Cerebellar cortex (tissue), 1 donor: ENCODE measurements at places on chromosomes 4 and X.
A peak's percentile ranks its signal among the peaks of the same experiment; 100 is the strongest.

GRCh38 chr4:15906020-15906443 lies 32.5 kb downstream of the FGFBP1 start:
- DNase-seq, result no peak

DNA sequence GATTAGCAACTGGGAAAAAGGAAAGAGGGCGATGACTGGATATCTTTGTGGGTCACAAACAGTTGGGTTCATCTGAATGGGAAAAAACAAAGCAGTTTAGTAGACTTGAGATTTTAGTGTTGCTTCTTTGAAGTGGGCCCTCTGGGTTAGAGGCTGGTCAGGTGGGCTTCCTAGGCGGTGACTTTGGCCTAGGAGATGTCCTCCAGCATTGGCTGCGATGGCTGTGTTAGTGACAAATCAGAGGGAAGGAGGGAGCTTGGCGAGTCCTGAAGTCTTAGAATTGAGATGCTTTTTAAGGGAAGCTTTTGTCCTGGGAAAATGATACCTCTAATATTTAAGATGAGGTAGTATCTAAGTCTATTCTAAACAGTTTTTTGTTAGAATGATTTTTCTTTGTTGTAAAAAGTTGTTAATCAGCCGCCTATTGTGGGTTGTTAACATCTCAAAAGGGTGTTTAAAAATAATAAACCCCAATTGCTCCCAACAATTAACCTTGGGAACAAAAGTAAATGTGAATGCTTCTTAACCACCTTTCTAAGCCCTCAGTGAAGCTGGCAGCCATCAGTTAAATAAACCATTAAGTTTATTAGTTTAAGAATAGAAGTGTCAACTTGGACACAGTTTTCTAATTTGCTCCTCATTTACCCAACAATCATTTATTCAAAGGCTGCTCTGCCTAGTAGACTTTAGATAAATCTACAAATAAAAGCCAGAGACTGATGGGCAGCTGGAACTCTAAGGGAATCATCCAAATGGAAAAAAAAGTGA lies 31.7 kb downstream of the DLG3 start:
- no peak for DNase-seq

DNA sequence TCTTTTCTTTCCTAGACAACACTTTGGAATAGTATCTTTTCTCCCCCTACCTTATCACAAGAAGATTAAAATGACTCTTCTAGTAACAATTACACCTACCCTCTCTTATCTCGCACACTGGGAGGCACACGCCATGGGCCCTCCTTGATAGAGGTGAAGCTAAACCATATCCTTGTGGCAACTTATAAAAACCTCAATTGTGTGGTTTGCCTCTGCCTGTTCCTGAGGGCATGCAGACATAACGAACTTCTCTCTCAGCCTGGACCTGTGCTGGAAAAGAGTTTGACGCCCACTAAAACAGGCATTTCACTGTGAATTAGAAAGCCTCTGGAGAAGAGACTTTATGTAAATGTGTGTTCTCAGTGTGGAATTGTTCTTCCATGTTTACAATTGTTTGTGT lies 141.2 kb downstream of the NDST3 start:
- DNase-seq, result no peak

DNA sequence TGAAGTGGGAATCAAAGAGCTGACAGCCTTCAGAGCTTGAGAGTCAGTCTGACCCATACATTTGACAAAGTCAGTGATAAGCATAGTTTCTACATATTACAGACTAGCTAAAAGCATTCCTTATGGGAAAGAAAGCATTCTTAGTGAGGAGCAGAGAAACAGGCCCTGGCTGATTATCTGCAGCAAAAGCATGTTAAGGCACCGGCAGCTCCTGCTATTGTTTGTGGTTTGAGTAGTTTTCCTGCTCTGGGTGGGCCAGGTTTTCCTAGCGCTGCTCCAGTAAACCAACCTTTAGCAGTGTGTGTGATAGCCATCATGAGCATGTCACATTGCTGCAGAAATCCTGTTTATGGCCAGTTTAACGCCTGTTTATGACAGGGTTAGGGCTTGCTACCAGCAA lies 51.6 kb upstream of the WDR1 start:
- DNase-seq, result no peak

GRCh38 chr4:82515705-82516104 lies 46.1 kb downstream of the TMEM150C start:
- peak; percentile 7 for DNase-seq

DNA sequence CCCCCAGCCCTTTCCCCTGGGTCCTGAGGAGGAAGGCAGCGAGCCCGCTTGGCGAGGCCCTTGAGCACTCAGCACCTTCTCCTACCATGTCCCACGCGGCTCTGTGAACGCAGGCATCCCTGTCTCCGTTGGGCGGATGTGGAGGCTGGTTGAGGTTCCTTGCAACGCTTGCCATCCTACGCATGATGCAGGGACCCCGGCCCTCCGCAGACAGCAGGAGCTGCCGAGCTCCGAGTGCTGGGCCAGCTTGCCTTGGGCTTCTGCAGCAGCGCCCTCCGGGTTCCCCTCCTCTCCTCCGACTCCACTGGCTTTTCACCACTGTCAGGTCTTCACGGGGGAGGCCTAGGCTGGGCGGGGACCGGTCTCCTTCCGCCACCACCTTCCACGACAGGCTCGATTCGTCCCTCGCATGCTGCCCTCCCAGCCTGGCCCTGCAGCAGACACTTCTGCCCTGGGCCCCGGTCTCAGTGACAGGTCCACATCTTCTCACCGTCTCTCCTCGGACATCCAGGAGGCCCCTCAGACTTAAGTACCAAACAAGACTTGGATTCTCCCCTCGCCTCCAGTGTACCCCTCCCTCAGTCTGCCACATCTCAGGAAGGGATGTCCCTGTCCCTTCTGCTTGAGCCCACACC lies 67.6 kb upstream of the HGFAC start:
- no peak for DNase-seq

DNA sequence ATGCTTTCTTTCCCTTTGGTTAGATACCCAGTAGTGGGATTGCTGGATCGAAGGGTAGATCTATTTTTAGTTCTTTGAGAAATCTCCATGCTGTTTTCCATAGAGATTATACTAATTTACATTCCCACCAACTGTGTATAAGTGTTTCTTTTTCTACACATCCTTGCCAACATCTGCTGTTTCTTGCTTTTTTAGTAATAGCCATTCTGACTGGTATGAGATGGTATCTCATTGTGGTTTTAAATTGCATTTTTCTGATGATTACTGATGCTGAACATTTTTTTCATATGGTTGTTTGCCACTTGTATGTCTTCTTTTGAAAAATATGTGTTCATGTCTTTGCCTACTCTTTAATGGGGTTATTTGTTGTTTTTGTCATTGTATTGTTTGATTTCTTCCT lies 6.6 kb upstream of the AGA start:
- no peak for DNase-seq

DNA sequence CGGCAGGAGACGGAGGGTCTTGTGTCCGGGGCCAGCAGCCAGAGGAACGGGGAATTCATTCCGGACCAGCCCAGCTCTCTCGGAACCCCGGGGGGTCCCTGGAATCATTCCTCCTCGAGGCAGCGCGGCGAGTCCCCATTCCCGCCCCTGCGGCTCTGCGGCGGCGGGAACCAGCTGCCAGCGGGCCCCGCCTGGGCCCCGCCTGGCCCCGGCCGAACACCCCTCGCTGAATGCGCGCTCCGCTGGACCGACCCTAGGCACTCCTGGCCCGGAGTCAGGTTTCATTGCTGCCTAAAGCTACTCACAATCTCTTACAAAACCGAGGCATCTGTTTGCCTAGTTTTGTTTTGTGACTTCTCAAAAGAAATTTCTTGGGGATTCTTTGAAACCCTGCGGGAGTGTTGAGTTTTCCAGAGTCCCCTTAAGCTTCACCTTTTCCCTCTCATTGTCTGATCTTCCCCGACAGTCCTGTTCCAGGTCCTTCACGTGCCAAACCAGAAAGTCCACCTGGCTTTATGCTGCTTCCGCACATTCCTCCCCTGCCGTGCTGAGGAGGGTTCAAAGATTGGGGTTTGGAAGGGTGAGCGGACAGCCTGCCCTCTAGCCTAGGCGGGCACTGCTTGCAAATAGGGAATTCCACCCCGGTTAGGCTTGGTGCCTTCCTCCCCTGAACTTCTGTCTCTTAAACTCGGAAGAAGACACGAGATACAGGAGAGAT lies 789 bp downstream of the ARHGAP10 start:
- DNase-seq, result no peak

- DNase-seq, result no peak
Measured at GRCh38 chr4:141140391-141141200, 7.3 kb upstream of the RNF150 start.

GRCh38 chr4:82899374-82900065 lies 1.0 kb upstream of the THAP9 start:
- DNase-seq, result peak; percentile 16

GRCh38 chr4:150577796-150578195 lies 4.2 kb upstream of the MAB21L2 start:
- no peak for DNase-seq

GRCh38 chr4:54497947-54498346 lies 159.8 kb upstream of the KIT start:
- DNase-seq, result no peak

DNA sequence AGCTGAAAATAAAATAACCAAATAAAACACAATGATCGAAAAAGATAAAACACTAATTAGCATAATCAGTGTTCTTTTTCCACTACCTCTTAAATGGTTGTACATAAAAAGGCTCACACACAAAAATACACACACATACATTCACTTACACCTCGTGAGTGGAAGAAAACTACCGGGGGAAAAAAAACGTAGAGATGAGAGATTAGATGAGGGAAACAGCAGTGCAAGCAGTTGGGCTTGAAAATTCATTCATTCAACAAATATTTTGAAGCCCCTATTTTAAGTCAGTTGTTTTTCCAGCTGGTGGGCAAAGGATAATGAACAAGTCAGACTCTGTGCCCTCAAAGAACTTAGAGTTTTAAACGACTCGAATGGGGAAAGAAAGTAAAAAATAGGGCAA lies 1.0 kb downstream of the TBCK start:
- DNase-seq, result no peak

DNA sequence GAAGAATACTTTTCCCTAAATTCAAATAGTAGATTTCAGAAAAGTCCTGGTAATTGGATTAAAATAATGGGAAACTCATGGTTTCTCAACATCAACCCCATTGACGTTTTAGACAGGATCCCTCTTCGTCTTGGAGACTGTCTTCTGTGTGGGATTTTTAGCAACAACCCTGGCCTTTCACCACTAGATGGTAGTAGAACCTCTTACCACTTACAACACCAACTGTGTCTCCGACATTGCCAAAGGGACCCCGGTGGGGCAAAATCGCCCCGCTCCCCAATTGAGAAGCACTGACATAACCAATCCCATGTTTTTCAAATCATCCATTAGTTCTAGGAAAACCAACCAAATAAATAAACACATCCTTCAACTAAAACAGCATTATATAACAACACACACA lies 16.9 kb upstream of the ANOS1 start:
- DNase-seq, result peak; percentile 32

GRCh38 chrX:121365572-121366161 lies 318.3 kb downstream of the GLUD2 start:
- no peak for DNase-seq

DNA sequence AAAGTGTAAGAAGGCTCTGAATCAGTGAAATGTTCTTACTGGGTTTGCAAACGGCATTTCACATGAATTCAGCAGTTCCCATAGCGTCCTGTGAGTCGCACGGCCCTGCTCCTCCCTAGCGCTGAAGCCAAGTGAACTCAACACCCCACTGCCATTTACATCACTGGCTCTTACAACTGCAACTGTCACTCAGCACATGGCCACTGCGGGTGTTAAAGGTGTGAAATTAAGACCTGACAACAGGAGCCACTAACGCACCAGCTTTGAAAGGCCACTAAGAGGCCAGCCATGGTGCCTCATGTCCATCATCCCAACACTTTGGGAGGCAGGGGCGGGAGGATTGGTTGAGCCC lies 31.7 kb downstream of the RNF212 start:
- DNase-seq, result no peak

DNA sequence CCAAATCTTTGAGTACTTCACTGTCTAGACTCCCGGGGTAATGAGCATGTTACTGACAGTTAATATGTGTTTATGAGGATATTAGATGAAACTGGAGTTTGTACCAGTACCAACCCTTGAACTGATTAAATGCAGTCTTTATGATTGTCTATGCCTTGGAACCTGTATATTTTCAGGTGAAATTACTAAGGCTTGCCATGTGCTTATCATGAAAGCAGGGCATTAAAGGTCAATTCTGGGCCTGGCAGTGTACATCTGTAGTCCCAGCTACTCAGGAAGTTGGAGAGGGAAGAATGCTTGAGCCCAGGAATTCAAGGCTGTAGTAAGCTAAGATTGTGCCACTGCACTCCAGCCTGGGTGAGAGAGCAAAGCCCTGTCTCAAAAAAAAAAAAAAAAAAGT lies 27.6 kb downstream of the PHEX start:
- no peak for DNase-seq
